ENCODE measurements at places on chromosomes 7 and 10.
A peak's percentile ranks its signal among the peaks of the same experiment; 100 is the strongest.

DNA sequence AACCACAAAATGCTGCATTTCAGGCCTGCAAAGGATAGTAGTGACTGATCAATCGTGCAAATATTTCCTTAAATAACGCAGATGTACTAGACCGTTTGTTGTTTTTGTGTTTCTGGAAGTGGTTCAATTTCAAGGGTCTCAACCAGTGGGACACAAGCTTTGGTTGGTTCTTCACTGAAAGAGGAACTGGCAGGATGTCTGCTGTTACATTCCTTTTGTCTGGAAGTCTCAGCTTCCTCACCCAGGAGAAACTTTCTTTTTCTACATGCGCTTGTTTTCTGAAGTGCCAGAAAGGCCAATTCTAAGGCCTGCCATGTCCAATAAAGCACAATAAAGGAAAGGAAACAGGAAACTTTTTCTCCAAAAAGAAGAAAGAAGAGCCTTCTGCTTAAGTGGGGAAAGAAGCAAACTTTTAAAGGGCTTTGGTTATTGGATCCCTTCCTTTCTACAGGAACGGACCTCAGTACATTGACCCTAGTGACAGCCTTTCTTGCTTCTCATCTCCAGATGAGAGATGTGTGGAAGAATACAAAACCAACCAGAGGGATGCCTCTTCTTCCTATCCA is 4.1 kb downstream of the DKK1 start:
- DNase-seq: peak; percentile 83

DNA sequence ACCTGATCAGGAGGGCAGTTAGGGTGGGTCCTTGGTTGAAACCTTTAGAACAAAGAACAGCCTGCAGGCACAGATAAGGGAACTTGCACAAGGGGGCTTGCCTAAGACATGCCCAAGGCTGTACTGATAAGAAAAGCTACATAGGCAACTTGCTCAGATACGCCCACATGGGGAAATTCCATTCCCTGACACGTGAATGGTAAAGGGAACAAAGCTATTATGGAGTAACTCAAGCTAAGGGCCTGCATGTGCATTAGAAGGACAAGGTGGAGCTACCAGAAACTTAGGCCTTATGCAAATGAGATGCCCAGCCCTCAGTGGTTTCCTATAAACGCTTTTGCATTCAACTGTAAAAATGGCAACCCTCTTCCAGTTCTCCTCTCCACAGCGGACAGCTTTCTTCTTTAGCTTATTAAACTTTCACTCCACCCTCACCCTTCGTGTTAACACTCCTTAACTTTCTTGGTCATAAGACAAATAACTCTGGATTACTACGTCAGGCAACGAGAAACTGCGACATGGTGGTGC is 1192.1 kb upstream of the CELF2 start:
- DNase-seq: no peak

DNA sequence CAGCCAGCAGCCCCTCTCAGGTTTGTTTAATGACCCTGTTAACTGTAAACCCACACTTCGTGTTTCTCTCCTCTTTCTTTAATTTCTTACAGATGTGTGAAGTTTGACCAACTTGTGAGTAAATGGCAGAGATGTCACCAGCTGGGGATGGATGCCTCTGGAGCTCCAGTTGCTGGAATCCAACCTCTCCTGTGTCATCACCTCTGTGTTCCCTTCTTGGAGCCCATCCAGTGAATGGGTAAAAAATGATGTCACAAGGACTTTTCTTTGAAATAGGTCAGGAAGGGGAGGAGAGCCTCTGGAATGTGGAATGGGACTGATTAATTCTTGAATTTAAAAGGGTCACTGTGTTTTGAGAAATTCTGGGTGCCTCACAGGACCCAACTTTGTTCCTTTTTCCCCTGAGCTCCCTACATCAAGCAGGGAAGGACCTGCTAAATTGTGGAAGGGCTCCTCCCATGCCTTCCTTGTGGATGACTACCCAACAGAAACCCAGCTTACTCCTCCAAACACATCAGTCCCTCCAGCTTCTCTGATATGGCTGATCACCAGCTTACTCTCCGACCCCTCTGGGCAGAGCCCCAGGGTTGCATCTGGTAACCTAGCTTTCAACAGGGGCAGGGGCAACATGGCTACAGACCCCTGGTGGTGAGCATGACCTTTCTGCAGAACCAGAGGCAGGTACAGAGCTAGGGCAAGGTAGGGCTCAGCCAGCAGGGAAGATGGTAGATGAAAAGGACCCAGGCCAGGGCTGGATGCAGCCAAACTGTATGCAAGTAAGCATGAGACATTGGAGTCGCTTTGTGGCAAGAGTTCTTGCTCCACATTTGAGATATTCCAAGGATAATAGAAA is 67.5 kb downstream of the STRA8 start:
- DNase-seq: peak; percentile 62

DNA sequence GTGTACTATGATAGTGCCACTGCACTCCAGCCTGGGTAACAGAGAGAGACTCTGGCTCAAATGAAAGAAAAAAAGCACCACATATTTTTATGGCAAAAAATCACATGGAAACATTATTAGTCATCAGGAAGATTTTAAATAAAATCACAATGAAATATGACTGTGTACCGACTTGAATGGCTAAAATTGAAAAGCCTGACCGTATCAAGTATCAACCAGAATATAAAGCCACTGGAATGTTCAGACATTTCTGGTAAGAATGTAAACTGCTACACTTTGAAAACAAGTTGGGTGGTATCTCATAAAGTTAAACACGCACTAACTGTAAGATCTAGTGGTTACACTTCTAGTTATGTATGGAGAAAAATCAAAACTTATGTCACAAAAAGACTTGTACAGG is 306.7 kb upstream of the MBL2 start:
- no peak for DNase-seq

GRCh38 chr7:102094316-102094650 is 192.4 kb upstream of the SH2B2 start:
- peak; percentile 87 for DNase-seq

GRCh38 chr10:131865223-131865917 is 35.4 kb upstream of the PPP2R2D start:
- no peak for DNase-seq

- DNase-seq: no peak
Measured at GRCh38 chr10:6148251-6148701, 54.5 kb upstream of the PFKFB3 start.

- DNase-seq: no peak
Measured at GRCh38 chr7:155715111-155715805, 70.8 kb downstream of the RBM33 start.

DNA sequence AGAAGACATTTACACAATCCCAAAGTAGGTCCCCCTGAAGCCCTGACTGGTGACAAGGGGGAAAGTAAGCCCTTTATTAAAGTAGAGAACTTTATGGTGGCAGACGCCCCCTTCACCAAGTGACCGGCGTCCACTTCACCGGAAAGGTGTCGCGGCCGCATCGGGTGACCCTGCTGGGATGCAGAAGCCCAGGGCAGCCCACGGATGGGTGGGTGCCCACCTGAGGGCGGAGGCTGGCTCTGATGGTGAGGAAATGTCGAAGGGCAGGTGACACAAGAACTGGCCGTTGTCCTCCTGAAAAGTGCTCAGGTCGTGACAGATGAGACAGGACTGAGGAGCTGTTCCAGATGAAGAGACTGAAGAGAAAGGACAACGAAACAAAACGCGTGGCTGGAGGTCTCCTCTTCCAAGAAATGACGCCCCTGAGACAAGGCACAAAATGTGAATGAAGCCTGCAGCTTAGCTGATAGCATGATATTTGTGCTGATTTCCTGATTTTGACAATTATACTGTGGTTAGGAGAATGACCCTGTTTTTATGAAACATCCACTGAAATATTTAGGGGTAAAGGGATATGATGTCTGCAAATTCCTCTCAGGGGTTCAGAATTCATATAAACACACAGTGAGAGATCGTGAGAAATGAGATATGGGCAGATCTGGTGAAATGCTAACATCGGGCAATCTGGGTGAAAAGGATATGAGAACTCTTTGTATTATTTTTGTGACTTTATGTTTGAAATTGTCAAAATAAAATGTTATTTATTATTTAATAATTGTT is 123.9 kb downstream of the PRKAG2 start:
- DNase-seq: peak; percentile 61

- DNase-seq: no peak
Measured at GRCh38 chr7:148492157-148492860, 98.3 kb upstream of the C7orf33 start.

GRCh38 chr10:80100861-80101695 is 22.6 kb downstream of the TMEM254 start:
- DNase-seq: no peak

Measured in fibroblast of skin of right biceps (primary cell).